Mesenteric fat pad (tissue), 1 donor: ENCODE measurements at places on chromosomes 7 and 10. TPM values are rescaled to one million over a fixed set of nuclear protein-coding genes. Genes with fewer than 3 reads are reported as not detected.

DNA sequence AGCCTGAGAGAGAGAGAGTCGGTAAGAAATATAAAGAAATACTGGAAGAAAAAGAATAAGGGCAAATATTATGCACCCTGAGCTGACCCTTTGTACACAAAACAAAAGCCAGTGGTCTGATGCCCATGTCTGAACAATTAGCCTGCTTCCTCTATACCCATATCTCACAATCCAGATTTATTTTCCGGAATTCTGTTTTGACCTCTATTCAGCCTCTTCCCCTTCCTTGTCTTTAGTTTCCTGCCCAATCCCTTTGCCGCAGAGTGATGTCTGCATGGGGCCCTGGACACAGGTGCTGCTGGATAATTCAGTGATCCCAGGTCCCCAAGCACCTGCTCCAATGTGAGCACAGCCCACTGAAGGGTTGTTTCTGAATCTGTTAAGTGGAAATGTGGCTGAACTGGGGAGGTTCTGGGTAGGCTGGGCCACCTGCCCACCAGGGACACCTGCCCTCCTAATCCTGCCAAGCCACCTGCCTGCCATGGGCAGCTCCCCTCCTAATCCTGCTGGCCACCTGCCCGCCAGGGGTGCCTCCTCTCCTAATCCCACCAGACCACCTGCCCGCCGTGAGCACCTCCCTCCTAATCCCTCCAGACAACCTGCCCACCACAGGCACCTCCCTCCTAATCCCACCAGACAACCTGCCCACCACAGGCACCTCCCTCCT is 23.0 kb downstream of the ADGRA1 start:
- DNase-seq: no peak

- DNase-seq: no peak
These were observed 42.8 kb downstream of the WNT2 start for GRCh38 chr7:117279931-117280557.

Gene C7orf57
- total RNA-seq: not detected

Gene COX15
- total RNA-seq: 33.8 TPM

Gene PPIF
- total RNA-seq: 181 TPM
